ENCODE measurements at places on chromosomes 7 and 10. TPM values are rescaled to one million over a fixed set of nuclear protein-coding genes. Genes with fewer than 3 reads are reported as not detected.
A peak's percentile ranks its signal among the peaks of the same experiment; 100 is the strongest.

DNA sequence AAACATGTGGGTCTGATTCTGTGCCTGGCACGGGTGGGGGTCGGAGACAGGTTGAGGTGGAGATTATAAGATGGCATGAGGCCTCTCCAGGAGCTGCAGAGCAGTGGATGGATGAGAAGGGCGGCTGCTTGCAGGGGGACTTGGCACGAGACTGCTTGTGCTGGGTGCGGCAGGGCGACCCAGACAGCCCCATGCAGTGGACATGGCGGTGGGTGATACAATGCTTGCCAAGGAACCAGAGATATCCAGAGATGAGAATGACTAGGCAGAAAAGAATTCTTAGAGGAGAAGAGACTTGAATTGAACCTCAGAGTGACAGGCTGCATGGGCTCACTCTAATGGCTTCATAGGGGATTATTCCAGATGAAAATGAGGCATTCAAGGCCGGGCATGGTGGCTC, 145.4 kb downstream of the NEURL1 start:
- no peak for DNase-seq

GRCh38 chr7:132250480-132251326, 325.6 kb downstream of the PLXNA4 start:
- DNase-seq: no peak

- DNase-seq: peak; percentile 26
These were observed 120.8 kb upstream of the NANOS1 start for GRCh38 chr10:118908557-118909256.

DNA sequence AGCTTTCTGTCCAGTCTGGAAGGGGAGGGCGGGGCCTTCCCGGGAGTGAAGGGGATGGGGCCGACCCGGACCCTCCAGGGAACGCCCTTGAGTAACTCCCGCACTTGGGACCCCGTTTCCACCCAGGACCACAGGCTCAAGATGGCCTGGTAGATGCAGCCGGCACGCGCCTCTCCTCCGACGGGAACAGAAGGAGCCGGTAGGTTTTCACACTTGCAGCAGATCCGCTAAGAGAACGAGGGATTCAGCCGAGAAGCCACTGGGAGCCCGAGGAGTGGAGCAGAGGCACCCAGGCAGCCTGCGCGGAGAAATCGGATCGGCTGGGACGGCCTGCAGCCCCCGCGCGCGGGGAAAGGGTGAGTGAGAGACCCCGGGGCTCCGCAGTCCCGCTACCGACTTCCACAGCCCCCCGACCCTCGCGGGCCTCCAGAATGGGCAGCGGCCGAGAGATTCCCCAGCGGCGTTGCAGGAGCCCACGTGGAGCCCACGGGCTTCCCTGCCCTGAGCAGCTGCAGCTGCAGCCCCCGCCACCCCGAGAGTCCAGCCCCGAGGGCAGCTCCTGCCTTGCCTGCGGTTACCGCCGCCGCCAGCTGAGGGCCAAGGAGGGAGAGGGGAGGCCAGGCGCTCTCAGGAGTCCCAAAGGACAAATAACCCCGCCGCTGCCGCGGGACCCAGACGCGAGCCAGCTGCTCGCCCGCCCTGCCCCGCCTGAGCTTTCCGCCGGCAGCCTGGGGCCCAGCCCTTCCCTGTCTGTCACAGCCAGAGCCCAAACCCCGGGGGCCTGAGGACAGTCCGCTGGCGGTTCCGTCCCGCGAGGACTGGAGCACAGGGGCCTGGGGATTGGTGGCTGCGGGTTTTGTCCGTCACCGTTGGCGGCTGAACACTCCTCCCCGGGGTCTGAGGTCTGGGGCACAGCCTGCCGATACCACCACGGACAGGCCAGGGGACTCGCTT, 21.8 kb downstream of the IFT22 start:
- DNase-seq: no peak

- DNase-seq: no peak
These were observed 985.2 kb upstream of the C7orf33 start for GRCh38 chr7:147605323-147605722.

- peak; percentile 20 for DNase-seq
These were observed 99.9 kb downstream of the FAM53B start for GRCh38 chr10:124644236-124644635.

GRCh38 chr10:44854693-44855350, 56.3 kb upstream of the TMEM72 start:
- DNase-seq: no peak

- DNase-seq: no peak
These were observed 202.6 kb upstream of the FOXK1 start for GRCh38 chr7:4479367-4480039.

DNA sequence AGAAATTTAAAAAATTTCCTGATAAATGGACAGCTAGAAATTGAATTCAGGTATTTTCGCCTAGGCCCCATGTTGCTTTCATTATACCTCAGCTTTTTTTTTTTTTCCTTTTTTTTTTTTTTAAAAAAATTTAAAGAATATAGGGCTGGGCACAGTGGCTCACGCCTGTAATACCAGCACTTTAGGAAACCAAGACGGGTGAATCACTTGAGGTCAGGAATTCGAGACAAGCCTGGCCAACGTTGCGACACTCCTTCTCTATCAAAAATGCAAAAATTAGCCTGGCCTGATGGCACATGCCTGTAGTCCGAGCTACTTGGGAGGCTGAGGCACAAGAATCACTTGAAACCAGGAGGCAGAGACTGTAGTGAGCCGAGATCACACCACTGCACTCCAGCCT, 334.0 kb downstream of the SORCS1 start:
- no peak for DNase-seq

GRCh38 chr7:130092598-130092997, 22.3 kb downstream of the KLHDC10 start:
- DNase-seq: no peak

- DNase-seq: peak; percentile 49
These were observed 9.6 kb downstream of the ATP5F1C start for GRCh38 chr10:7797582-7797981.

SFXN3 gene
- 11.0 TPM for total RNA-seq

HOXA4 gene
- 0.15 TPM for total RNA-seq

LLCFC1 gene
- total RNA-seq: not detected

SFRP5 gene
- total RNA-seq: 1.3 TPM
